ENCODE measurements at places on chromosomes 4 and X.

DNA sequence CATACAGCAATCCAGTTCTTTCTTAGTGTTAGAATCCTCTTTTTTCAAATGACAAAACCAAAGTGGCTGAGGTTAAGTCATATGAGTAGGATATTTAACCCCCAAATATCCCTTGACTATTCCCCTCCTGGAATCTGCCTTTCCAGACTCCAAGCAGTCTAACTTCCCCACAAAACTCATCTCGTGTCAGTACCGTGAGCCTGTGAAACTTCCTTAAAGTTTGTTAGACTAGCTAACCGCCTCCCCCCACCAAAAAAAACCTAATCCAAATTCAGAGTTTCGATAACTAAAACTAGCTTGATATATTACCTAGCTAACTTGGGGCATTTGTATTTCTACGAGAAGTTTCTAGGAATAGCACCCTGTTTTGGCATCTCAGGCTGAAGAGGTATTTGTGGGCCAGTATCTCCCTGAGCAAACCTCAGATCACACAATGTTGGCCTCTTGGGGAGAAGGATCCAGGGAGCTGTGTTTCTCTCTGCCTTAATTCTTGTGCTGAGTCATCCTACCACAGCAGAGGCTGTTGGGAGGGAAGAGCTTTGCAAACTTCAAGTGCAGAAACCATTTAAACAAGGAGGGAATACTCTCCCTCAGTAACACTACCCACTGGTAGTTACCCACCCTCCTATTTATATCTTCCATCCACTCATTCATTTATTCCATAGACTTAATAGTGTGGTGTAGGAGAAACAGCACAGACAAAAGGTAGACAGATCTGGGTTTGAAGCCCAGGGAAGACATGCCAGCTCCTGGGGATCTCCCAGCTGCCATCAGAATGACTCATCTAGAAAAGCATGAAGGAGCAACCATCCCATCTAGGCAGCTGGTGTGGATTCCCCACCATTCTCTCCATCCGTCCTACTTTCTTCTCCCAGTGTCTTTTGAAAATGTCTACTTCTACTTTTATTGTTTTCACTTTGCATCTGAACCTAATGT, 39.3 kb upstream of the TXK start:
- DNase-seq, result no peak

DNA sequence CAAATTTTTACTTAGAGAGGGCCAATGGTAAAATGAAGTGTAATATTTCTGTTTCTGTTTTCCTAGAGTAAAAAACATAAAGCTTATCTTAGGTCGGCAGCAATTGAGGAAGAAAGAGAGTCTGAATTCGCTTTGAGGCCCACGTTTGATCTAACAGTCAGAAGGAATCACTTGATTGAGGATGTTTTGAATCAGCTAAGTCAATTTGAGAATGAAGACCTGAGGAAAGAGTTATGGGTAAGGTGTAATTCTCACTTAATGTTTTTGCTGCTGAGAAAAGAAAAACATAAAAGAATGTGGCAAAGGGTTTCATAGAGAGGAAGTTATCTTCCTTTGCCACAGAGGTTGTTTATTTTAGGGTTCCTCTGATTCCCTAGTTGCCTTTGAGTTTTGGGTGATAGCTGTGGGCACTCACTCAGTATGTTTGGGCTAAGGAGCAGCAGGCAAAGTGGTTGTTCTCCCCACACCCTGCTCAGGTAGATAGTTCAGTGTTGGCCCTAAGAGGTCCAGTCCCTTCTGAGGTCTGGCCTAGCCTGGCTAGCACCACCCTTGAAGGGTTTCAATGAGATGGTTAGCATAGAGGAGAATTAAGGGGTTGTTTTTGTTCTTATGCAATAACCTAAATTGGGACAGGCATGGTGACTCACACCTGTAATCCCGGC, 32.3 kb downstream of the HERC5 start:
- DNase-seq, result no peak

DNA sequence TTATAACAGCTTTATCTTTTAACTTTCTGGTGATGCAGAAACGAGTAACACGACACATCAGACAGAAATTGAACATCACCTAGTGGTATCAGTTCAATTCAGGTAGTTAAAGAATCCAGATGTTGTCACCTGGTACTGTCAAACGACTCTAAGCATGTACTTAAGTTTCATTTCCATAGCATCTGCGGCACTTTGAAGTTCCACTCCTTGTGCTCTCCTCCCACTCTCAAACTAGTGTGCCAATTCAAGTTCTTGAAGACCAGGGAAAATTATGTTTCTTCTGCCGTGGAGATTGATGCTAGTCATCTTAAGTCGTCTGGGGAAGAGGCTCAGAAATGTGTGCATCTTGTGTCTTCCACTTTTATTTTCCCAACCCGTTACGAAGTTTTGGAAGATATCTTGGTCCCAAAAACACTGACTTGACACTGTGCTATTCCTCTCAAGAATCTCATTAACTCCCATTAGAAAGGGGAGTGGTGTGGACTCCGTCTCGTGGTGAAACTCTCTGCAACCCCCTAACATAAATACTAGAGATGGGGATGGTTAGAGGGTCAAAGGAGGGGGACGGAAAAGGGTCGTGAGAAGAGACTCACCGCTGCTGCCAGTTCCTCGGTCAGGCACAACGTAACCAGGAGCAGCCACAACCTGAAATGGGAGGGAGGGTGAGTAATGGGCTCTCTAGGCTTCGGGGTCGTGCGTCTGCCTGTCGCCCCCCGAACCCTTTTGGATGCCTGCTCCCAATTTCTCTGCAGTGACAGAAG, 693 bp downstream of the COL4A6 start:
- DNase-seq, result no peak

DNA sequence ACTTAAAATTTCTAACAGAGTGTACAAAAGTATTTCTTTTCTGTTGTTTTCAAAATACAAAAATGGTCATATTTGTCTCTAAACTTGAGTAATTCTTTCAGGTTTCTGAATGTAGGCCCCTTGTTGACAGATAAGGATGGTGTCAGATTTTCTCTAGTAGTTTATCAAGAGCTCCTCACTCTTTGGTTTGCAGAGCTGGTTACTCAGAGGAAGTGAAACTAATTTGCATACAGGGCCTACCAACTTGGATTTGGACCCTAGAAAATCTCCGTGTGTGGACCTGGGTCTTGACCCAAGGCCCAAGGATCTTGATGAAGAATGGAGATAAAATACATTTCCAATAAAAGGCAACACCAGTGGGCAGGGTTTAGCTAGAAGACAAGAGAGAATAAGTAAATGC, 433 bp upstream of the ADH6 start:
- DNase-seq, result no peak

GRCh38 chrX:102546828-102547493, 30.4 kb upstream of the TMSB15A start:
- DNase-seq, result no peak

DNA sequence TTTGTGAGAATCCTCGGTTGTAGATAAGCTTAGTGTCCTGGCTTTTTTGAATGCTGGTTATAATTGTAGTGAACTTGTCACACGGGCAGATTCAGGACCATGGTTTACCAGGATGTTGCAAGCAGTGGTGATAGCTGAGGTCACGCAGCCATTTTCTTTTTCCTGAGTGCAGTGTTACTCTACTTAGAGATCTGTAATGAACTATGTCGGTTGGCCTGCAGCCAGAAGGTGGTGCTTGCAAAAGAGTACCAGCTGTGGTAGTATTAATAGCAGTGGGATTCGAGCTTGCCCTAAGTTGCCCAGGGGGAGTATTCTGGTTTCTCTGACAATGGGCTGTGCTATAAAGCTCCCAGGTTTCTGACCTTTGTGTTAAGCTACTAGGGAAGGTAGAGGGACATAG, 368.9 kb downstream of the SLITRK2 start:
- DNase-seq, result no peak

All from T-helper 9 cell (primary cell).